ENCODE measurements at places on chromosomes 5 and 9.

DNA sequence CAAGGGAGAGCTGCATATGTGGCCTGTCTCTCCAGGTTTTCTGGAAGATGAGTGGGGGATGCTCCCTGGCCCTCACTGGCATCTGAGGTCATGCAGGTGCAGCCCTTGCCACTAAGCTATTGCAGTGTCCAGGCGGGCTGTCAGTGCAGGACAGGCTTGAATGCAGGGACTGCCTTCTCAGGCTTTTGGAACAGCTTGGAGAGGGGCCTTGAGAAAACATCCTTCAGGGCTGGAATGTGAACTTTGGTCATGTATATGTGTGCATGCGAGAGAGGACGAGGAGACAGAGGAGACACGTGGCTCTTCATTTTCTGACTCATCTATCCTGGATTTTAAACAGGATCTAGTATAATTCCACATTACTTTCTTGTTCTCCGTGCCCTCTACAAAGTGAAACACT lies 90.3 kb downstream of the MACROH2A1 start:
- peak; percentile 63 for DNase-seq

DNA sequence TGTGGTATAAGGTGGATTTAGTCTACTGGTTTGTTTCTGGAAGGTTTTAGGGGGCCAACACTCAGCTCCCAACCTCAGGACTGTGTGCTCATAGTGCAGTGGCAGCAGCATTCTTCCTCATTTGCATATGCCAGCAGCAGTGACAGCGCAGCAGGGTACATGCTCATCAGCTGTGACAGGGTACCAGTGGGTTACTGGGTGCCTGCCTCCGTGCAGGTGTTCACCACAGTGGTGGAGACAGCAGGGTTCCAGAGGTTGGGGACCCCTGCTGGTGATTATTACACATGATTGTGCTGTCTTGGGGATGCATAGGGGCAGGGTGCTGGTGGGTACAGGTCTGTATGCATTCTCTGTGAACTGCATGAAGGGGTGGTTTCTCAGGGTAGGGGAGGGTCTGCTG lies 45.5 kb upstream of the IFNE start:
- DNase-seq, result no peak

DNA sequence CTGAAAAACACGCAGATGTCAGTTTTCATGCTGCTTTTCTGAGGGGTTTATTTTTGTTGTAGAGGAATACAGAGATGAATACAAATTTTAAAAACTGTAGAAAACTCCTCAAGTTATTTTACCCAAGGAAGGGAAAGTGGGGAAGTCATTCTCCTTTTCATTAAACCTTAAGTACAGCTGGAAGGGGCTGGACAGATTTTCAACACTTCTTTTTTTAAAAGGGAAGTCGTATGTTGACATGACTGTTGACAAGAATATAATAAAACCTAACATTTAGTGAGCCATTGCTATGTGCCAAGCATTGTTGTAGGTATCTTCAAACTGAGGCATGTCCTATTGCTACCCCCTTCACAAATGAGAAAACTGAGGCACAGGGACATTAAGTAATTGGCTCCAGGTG lies 235.7 kb upstream of the ELL2 start:
- no peak for DNase-seq

- no peak for DNase-seq
Measured at GRCh38 chr9:5575000-5575399, 53.9 kb upstream of the RIC1 start.

DNA sequence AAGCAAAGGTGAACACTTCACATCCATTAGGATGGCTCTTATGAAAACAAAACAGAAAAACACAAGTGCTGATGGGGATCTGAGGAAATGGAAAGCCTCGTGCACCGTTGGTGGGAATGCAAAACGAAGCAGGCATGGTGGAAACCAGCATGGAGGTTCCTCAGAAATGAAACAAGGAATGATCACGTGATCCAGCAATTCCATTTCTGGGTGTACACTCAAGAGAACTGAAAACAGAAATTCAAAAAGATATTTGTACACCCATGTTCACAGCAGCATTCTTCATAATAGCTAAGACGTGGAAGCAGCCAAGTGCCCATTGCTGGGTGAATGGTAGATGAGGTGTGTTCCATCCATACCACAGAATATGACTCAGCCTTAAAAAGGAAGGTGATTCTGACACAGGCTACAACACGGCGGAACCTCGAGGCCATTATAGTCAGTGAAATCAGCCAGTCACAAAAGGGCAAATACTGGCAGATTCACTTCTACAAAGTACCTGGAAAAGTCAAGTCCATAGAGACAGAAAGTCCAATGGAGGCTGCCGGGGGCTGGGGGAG lies 87.2 kb upstream of the RAPGEF1 start:
- DNase-seq, result no peak

- peak; percentile 61 for DNase-seq
Measured at GRCh38 chr5:108747774-108748400, at the start of gene FER. Gene FER, plus strand, starts transcription at chr5:108747897. Its CDS starts 50,286 bp downstream, at chr5:108798183.

DNA sequence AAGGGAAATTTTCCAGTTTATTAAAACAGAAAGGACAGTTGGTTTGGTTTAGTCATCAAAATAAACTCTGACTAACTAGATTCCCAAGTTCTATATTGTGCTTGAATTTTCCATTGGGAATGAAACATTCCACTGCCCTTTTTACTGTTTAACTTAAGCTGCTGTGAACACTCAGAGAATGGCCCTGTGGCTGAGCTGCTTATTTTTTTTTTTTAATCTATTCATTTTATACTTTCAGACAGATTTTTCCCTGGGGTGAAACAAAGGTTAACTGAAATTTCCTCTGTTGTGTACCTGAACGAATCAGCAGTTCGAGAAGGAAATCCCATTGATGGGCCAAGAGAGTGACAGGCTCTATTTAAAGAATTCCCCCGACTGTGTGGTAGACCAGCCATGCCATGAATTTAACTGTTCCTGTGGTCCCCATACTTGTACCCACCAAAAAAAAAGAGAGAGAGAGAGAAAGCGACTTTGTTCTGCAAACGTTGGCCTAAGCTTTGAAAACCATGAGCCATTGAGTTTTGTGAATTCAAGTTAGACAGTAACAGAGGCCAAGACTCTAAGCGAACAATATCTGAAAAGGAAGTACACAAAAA lies 138.7 kb upstream of the GRHPR start:
- peak; percentile 43 for DNase-seq

DNA sequence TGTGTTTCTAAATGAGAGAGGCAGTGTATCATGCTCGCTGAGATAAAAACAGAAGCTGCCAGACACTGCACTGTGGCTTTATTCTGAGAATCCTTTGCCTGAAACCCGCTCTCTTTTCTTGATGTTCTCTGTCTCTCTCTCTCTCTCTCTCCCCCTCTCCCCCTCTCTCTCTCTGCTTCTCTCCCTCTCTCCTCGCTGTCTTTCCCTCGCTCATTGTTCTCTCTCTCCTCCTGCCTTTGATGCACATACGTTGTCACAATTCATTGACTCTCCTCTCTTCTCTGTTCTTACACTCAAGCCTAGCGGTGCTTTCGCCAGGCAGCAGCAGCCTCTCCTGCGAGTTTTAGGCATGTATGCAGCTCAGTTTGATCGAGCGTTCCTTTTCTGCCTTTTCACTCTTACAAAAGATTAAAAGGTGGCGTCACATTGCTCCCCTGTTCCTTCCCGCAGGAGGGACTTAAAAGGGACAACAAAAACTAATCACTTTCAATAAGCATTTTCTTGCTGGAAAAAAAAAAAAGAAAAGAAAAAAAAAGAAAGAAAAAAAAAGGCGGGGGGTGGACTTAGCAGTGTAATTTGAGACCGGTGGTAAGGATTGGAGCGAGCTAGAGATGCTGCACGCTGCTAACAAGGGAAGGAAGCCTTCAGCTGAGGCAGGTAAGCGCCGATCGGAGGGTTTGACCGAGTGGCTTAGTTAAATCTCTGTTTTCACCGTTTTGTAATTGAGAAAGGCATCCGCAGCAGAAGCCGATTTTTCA lies 717.9 kb upstream of the WWC1 start:
- no peak for DNase-seq

DNA sequence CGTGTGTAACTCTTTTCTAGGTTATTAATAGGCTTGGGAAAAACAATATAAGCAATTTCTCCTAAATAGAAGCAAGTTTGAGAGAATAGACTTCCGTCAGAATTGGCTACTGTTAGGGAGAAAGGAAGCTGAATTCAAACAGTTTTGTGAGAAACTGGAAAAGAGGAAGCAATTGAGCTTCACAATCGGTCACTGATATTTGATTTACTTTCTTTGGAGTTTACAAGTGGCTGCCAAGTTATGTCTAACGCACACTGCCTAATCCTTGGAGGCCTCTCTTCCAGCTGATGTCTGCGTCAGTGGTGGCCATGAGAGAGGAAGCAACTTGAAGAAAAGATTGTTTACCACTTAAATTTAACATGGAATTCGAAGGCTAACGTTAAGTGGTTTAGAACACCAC lies 319.5 kb downstream of the ADGRV1 start:
- no peak for DNase-seq

DNA sequence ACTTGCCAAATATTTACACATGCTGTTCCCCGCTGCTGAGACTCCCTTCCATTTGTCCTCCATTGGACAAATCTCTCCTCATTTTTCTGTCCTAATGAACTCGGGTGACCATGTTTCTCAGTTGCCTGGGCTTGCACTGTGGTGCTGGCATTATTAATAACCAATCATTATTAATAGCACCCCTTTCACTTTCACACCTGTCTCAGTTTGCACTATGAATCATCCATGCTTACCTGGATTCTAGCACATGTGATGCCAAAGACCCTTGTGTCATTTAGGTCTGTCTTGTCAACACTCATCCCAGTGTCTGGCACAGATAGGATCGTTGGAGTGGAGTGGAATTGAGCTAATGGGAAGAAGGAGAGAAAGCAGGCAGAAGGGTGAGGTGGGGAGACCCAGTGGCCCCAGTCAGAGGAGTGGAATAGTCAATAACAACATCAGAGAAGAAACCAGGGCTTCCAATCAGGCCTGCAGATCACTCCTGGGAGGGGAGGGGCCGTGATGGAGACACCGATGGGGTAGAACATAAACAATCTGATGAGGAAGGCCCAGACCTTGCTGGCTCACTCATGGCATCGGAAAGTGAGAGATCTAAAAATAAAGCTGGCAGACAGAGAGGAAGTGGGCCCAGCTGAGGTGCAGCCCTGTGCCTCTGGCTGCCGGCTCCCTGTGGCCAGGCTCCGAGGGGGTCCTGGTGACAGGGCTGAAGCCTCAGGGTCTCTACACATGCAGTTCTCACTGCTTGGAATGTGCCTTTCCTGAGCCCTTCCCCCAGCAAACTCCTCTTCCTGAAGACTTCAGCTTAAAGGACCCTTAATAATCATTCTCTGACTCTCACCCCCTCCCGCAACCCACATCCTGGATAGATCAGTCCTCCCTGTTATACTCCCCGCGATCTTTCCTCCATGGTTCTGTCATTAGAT lies 33.5 kb upstream of the CRB2 start:
- DNase-seq, result no peak

DNA sequence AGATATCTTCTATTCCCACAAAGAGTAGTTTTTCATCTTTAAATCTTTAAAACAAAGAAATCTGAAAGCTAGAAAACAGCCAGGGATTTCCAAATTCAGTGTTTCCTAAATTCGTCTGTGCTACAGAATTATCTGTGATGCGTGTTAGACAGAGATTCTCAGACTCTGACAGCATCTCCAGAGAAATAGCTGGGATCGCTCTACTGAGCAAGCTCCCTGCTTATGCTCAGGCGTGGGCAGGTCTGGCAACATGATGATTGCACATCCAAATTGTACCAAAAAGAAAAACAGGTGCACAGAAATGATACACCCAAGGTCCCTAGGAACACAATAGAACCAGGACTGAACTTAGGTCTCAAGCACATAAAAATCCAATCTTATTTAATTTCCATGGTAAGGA lies 22.8 kb upstream of the CRHBP start:
- DNase-seq, result no peak

DNA sequence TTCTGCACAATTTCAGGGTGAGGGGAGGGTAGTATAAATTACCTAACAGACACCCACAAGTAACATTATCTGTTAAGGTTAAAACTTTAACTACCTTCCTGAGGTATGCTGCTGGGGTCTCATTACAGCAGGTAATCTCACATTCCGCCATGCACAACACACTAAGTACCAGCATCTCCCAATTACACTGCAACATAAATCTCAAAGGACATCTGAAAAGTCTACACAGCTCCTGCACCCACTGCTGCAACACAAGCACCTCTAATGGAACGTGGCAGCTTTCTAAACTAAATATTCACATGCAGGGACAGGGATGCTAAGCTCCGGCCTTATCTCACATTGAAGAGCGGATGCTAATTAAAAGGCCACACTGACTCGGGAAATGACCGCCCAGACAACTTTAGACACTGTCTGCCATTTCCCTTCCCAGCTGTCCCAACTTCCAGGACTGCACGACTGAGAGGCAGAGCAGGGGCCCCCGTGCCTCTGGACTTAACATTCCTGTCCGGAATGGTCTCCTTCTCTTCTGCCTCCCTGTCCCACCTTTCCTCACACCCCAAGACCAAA lies 45.9 kb downstream of the PSMB7 start:
- DNase-seq, result no peak

GRCh38 chr5:107542428-107542827 lies 128.3 kb downstream of the EFNA5 start:
- peak; percentile 87 for DNase-seq

- no peak for DNase-seq
Measured at GRCh38 chr9:99071313-99072039, 33.4 kb upstream of the TGFBR1 start.

All from HS-5 (cell line).